Germinal center (tissue), 1 donor: ENCODE measurements at places on chromosomes 5 and 9.

DNA sequence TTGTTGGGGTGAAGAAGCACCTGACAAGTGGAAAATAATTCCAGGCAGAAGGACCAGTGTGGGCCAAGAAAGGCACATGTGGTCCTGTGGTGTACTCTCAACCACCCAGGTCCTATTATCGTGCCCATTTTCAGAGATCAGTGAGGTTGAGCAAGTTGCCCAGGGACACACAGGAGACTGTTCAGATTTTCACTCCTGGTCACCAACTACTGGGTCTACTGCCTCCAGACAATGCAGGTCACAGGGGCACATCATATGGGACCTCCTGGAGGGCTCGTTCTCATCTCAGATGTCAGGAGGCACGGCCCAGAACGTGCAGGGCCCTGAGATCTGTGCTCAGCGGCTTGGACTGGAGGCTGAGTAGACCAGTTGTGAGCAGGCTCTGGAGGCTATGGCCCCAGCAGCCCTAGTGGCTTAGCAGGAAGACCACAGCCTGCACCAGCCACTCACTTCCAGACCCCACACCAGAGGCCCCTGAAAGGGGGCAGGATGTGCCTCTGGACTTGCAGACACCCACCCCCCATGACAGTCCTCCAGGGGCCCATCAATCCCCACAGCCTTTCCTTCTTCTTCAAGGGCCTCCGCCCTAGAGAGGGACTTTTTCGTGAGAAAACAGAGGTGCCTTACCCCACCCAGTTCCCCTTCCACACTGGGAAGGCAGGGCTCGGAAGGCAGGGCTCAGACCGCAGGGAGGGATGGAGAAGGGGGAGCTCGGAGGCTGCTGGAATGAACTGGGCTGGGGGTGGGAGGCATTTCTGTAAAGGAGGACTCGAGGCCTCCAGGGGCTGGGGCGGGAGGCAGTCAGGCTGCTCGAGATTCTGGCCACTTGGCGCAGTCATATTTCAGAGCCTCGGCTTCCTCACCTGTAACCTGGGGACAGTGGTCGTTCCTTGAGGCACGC lies 82.7 kb upstream of the NEURL1B start:
- DNase-seq: no peak

GRCh38 chr9:18595597-18595996 lies 121.6 kb downstream of the ADAMTSL1 start:
- DNase-seq: no peak

DNA sequence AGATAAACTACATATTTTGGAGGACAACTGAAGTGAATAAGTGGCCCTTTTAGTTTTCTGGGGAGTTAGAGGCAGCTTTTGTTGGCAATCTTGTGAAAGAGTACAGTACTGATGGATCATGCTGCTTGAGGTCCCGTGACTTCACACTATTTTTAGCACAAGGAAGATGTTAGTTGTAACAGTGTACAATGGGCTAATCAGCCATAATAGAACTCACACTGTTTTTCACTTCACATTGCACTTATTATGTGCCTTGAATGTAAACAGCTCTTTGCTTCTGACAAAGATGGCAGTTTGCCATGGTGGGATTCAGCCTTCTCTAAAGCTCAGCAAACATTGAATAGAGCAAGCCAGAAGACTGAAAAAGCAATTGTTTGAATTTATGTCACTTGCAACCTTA lies 176.7 kb upstream of the ZNF608 start:
- no peak for DNase-seq

- DNase-seq: no peak
Measured at GRCh38 chr5:90093751-90094485, 315.6 kb downstream of the CETN3 start.

- DNase-seq: no peak
Measured at GRCh38 chr9:93090091-93090655, 5.8 kb upstream of the CARD19 start.

DNA sequence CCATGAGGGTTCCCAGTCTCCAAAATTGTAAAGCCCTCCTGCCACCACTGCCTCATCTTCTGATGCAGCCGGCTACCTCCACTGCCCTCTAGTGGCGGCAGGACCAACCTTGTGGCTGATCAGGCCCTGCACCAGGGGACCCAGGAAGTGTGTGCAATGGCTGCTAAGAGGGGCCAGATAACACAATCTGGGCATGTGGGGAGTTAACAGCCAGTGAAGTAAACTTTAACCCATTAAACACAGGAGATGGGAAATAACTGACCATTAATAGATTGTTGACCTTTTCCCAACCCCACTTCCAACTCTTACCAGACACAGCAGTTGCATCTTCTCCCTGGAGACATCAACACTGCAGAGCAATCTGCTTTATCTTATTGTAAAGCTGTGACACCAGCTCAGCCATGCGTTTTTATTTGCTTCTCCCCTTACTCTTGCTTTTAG lies 63.3 kb downstream of the FREM1 start:
- DNase-seq: peak; percentile 73

GRCh38 chr5:14560091-14560595 lies 21.4 kb upstream of the OTULINL start:
- no peak for DNase-seq

- no peak for DNase-seq
Measured at GRCh38 chr9:121889990-121890563, 203.0 kb downstream of the TTLL11 start.

GRCh38 chr9:92266486-92266885 lies 27.0 kb downstream of the IARS1 start:
- no peak for DNase-seq

DNA sequence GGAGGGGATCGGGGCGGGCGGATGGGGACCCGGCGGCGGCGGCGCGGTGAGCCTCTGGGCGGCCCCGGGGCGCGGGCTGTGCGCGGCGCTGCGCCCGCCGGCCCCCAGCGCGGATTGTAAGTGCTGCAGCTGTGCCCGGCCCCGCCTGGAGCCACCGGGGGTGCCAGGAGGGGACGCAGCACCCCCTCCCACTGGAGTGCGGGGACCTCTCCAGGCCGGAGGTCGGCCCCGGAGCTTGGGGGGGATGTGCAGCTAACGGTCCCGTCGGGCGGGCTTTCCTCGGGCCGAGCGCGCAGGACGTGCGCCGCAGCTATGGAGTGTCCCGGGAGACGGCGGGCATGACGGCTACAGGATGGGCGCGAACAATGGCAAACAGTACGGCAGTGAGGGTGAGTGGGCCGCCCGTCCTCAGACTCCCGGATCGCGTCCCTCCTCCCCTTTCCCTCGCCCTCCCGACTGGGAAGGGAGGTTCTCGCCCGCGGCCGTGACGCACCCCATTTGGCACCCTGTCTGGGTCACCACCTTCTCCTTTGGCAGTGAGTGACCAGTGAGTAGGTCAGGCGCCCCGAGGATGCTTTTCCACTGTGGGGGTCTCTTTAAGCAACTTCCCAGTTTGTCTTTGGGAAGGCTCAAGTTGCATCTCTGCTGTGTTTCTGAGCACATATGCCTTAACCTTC lies 483 bp downstream of the FBXL7 start:
- no peak for DNase-seq

DNA sequence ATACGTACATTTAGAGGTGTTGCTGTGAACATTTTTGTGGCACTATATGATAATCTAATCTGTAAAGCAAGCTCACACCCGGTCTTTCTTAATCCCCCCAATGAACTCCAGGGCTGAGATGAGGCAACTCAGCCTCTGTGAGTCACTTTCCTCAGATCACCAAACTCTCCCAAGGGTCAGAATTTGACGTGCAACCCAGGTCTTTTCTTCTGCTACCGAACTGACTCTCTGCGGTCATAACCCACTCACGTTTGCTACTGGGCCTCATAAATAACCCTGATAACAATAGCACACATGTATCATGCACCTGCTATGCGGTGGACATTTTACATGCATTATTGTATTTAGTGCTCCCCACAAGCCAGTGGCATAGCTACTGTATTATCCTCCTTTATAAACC lies 153.1 kb downstream of the DROSHA start:
- DNase-seq: no peak

DNA sequence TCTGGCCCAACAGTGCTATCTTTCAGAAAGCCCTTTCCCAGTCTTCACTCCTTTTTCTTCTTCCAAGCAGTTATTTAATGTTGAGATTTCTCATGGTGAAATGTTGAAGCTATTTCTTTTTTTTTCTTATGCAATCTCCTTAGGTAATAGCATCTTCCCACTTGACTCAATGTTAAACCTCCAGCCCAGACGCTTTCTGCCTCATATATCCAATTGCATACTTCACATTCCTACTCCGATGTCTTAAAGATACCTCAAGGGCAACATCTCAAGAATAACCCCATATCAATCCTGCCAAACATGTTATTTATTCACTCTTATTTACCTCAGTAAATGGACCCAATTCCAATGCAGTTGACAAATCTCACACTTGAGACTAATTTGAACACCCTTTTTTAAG lies 187.3 kb downstream of the CDH12 start:
- DNase-seq: no peak

GRCh38 chr9:20403346-20403745 lies 219.0 kb downstream of the MLLT3 start:
- DNase-seq: no peak

GRCh38 chr5:143405063-143405848 lies 1.8 kb upstream of the NR3C1 start:
- DNase-seq: peak; percentile 73

DNA sequence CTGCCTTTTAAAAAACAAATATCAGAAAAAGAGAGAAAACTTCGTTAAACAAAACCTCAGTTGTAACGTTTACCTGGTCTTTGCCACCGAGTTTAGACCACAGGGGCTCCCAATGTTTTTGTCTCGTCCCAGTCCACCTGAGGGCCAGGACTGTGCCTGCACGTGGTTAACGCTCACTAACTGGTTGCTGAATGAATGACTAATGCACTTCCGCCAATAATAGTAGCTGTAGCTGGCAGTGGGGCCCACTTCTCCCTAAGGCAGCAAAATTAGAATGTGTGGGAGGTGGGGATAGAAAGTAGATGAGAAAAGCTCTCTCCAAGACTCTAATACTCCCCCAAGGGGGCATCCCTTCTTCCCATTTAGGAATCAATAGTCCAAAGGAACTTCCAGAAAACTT lies 29.1 kb upstream of the MED27 start:
- no peak for DNase-seq
